ENCODE measurements at places on chromosomes 7 and 10. TPM values are rescaled to one million over a fixed set of nuclear protein-coding genes. Genes with fewer than 3 reads are reported as not detected.

VPS37D gene
- total RNA-seq, result 1.3 TPM

TRIP6 gene
- total RNA-seq, result 43.5 TPM

VPS26A gene
- 43.7 TPM for total RNA-seq

ANKRD1 gene
- total RNA-seq, result 5.7 TPM

SPDYE2 gene
- 0.23 TPM for total RNA-seq

TAC1 gene
- total RNA-seq, result not detected

XRCC2 gene
- 2.9 TPM for total RNA-seq

CRPPA gene
- total RNA-seq, result 8.6 TPM

GATA3 gene
- 0.94 TPM for total RNA-seq

HABP2 gene
- total RNA-seq, result 1.2 TPM

PHKG1 gene
- 1.8 TPM for total RNA-seq

TEX36 gene
- total RNA-seq, result not detected

TNS3 gene
- 120 TPM for total RNA-seq

TRIL gene
- total RNA-seq, result 17.0 TPM

CALHM3 gene
- not detected for total RNA-seq

OR13A1 gene
- 0.31 TPM for total RNA-seq

NEUROD6 gene
- total RNA-seq, result not detected

MTERF1 gene
- total RNA-seq, result 11.5 TPM

C10orf105 gene
- total RNA-seq, result 0.58 TPM

NME8 gene
- 0.28 TPM for total RNA-seq

OR2A7 gene
- 19.5 TPM for total RNA-seq

PROSER2 gene
- 8.2 TPM for total RNA-seq

GALNT17 gene
- 10.8 TPM for total RNA-seq

C7orf33 gene
- total RNA-seq, result not detected

UNC5B gene
- 23.8 TPM for total RNA-seq

PON1 gene
- total RNA-seq, result 0.98 TPM

CLIP2 gene
- 19.5 TPM for total RNA-seq

TRIM73 gene
- 3.4 TPM for total RNA-seq

LIPM gene
- total RNA-seq, result not detected

EPO gene
- not detected for total RNA-seq

SUN3 gene
- not detected for total RNA-seq

FZD1 gene
- total RNA-seq, result 55.8 TPM

Data from lung (tissue), 17 donors.